ENCODE measurements at places on chromosomes 16 and 17.

- no peak for DNase-seq
Observed at GRCh38 chr17:6523809-6524355, 32.5 kb downstream of the PITPNM3 start.

GRCh38 chr17:26792486-26792885 is 501.4 kb upstream of the WSB1 start:
- DNase-seq: no peak

DNA sequence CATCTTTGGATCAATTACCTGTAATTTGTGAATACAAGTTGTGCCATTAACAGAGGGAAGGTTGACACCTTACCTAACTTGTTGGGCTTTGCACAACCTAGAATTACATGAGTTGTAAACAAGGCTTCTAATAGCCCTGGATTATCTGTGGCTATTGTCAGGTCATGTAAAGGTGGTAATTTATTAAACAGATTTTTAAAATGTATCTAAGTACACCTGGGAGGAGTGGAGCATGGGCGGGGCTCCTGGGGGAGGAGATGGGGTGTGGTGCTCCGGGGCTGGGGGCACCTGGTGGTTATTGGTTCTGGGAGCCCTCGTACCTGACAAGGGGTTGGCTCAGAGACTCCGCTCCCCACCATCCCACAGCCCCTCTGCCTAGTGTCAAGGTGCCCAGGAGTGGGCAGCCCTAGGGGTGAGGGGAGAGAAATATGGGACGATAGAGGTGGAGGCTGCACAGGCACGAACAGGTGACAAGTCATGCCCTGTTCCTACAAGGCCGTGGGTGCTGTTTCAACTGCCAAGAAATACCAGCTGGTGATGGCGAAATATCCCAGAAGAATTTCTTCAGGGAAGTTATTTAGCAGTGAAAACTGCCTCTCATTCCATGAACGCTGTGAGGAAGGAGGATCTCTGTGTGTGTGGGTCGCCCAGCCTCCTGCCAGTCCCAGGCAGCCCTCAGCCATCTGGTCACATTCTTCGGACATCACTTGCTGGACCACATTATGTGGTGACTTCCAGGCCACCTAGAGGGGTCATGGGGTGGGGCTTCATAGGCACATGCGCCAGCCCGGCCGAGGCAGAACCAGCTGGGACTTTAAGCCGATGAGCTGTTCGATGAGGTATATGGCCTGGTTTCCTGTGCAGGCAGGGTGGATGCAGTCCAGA is 55.5 kb upstream of the IRX3 start:
- no peak for DNase-seq

GRCh38 chr16:22320572-22321339 is 23.5 kb downstream of the POLR3E start:
- DNase-seq: no peak

DNA sequence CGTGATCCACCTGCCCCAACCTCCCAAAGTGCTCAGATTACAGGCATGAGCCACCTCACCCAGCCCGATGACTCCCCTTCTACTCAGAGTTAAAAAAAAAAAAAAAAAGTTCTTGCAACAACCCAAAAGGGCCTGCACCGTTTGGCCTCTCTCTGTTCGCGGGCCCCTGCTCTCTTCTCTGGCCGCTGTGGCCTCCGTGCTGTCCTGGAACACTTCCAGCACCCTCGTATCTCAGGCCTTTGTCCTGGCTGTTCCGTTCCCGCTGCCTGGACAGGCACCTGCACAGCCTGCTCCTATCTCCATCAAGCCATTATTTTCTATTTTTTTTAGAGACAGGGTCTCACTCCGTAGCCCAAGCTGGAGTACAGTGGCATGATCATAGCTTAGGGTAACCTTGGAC is 10.8 kb downstream of the MYO1C start:
- no peak for DNase-seq

DNA sequence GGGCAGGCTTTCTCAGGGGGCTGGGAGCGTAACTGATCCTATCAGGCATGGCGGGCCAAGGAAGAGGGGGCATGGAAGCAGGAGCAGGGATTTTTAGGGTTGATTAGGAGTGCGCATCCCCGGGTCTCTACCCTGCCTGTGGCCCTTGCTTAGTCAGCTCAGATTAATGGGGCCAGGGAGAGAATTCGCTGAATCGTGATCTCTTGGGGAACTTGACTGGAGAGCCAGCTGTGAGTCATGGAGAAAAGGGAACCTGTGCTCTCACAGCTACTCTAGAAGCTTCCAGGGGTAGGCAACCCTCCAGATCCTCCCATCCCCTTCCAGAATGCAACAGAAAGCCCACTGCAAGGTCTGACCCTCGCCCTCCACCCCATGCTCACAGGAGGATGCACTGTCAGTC is 3.6 kb downstream of the FOXN1 start:
- no peak for DNase-seq

DNA sequence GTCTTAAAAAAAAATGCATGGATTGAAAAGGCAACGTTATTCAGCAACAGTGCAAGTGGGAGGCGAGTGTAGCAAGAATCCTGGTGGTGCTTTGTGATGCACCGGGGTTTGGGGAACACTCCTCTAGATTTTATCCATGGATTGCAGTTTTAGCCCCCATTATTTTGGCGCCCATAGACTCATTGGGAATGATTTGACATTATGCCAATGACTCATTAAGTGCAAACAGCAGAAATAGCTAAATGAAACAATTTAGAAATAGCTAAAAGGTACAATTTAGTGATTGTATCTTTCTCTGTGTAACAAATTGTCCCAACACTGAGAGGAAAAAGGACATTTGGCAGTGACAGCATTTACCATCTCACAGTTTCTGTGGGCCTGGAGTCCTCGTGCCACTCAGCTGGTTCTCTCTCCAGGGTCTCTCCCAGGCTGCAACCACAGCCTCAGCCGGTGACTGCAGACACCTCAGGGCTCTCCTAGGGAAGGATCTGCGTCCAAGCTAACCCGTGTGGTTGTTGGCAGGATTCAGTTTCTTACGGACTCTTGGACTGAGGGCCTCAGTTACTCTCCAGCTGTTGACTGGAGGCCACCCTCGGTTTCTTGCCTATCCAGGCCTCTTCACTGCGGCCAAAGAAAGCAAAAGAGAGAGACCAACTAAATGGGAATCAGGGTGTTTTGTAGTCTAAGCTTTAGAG is 398.7 kb downstream of the SNX29 start:
- DNase-seq: no peak

DNA sequence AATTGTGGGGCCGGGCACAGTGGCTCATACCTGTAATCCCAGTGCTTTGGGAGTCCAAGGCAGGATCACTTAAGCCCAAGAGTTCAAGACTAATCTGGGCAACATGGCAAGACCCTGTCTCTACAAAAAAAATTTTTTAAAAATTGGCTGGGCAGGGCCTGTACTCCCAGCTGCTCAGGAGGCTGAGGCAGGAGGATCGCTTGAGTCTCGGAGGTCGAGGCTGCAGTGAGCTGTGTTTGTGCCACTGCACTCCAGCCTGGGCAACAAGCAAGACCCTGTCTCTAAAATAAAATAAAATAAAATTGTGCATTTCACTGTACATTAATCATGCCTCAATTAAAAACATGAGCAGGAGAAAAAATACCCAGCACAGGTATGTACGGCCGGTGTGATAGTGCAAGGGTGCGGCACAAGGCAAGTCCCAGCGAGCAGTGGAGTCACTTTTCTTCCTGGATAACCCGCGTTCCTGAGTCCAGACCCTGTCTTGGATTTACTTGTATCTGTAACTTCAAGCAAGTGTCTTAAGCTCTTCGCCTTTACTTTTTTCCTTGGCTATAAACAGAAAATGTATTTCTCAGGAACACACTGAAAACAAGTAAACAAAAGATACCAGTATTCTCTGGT is 11.4 kb downstream of the ZDHHC7 start:
- no peak for DNase-seq

GRCh38 chr16:17106243-17106791 is 364.4 kb downstream of the XYLT1 start:
- no peak for DNase-seq

GRCh38 chr17:2179615-2180295 is 123.8 kb downstream of the SMG6 start:
- DNase-seq: no peak

- no peak for DNase-seq
Observed at GRCh38 chr16:58034774-58035173, 9.2 kb downstream of the MMP15 start.

DNA sequence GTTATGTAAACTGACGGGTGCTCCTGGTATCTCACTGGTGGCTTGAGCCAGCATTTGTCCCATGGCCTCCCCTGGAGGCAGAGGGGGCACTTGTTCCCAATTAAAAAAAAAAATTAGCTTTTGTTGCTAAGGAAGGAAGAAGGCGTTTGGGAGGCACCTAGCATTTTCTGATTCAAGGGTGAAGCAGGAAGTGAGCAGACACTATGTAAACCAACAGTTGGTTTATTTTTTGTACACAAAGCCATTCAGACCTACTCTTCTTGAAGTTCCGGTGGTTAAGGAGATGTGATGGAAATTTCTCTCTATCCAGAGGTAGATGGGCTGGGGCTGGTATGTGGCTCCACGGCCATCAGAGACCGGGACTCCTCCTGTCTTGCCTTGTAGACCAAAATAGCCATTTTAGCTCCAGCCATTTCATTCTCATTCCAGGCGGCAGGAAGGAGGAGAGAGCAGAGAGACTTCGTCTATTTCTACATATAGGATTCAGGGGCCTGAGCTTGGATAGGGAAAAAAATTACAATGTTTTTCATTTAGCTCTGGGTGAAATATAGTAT is 103.0 kb downstream of the SNX29 start:
- DNase-seq: no peak

GRCh38 chr17:59899099-59899498 is 6.2 kb downstream of the RPS6KB1 start:
- DNase-seq: no peak

DNA sequence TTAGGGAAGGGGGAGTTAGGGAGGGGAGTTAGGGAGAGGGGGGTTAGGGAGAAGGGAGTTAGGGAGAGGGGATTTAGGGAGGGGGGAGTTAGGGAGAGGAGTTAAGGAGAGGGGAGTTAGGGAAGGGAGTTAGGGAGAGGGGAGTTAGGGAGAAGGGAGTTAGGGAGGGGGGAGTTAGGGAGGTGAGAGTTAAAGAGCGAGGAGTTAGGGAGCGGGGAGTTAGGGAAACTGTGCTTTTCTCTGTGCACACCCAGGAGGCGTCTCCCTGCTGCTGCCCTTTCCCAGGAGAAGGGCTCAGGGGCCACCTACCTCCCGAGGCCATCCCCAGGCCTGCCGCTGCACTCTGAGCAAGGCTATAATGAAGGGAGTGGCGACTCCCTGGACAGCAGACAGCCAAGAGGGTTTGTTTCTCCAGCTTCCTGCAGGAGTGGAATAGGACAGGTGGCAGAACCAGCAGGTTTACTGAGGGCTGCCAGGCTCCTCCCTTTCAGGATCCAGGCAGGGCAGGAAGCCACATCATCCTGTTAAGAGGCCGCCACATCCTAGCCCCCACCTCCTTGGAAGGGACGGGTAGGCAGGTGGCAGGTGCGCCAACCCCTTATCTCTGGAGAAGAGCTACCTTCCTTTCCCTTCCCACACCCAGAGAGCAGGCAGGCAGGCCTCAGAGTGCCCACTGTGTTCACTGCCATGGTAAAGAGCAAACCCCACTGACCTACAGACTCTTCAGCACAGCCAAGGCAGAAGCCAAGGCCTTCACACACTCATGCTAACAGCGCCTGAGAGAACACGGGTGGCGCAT is 4.3 kb downstream of the CANT1 start:
- no peak for DNase-seq

GRCh38 chr17:1865252-1866037 is 35.6 kb downstream of the RPA1 start:
- peak; percentile 43 for DNase-seq

GRCh38 chr17:59827721-59828477 is 64.8 kb downstream of the TUBD1 start:
- no peak for DNase-seq

GRCh38 chr16:24324421-24324820 is 68.3 kb downstream of the CACNG3 start:
- no peak for DNase-seq

DNA sequence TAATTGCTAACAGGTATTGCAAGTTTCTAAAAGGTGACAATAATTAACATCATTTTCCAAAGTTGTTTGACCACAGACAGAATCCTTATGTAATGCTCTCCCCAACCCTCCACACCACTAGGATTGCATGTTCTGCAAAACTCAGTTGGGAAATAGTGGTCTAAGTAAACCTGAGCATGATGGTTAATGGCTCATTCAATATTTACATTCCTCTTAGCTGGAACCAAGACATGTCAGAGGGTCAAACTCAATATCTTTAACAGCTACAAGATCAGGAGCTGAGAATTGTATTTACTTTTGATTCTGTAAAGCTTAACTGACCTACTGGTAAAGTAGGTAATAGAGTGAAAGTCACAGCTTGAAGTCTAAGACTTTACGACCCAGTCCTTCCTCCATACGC is 10.2 kb downstream of the MFSD6L start:
- no peak for DNase-seq

DNA sequence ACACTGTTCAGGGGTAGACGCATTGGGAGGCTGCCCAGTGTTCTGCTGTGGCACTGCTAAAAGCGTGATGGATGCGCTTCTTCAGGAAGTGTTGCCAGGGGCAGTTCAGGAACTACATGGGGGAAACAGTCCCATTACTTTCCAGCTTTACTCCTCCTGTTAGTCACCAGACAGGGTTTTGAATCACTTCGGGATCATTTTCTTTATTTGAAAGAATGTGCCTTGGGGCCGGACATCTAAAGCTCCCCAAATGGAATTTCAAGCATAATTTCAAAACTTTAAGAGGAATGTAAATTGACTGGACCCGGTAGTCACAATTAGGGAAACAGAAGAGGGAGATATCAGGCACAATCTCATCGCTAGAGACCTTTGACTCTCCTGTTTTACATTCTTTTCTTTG is 1.3 kb upstream of the KRTAP2-1 start:
- no peak for DNase-seq
